ENCODE measurements at places on chromosomes 7 and 10. TPM values are rescaled to one million over a fixed set of nuclear protein-coding genes. Genes with fewer than 3 reads are reported as not detected.

The DENND11 gene
- 29.9 TPM for total RNA-seq

DNA sequence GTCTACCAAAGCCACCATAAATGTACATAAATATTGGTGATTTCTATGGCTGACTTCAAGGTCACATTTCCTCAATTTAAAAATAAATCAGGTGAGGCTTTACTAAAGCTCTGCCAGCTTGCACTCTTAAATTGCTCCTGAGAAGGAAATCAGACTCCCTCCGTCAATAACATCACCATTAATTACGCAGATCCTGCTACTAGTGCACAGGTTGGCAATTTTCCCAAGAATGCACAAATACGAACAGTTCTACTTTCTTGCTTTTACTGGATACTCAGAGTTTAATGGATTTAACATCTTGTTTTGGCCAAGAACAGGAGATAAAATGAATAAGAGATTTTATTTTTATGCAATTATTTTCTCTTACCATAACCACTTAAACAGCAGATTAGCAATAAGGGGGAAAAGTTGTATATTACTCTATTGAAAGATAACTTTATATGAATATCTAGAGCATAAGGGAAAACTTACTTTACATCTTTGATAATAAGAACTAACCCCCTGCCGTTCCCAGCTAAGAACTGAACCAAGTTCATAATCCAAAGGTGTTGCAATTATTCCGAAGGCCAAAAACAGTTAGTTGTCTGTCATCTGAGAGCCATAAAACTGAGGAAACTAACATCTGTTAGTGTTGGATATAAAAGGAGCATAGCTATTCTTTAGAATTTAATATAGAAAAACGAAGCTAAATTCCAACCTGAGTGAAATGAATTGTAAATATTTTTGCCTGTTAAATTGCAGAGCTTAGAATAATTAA lies 140.5 kb downstream of the TWIST1 start:
- H3K4me1 ChIP-seq = no peaks in the 10 kb centered on the region
- DNase-seq = no peak
- no peak overlapping the region for H3K27ac ChIP-seq
- H3K36me3 ChIP-seq = no peaks in the 10 kb centered on the region

DNA sequence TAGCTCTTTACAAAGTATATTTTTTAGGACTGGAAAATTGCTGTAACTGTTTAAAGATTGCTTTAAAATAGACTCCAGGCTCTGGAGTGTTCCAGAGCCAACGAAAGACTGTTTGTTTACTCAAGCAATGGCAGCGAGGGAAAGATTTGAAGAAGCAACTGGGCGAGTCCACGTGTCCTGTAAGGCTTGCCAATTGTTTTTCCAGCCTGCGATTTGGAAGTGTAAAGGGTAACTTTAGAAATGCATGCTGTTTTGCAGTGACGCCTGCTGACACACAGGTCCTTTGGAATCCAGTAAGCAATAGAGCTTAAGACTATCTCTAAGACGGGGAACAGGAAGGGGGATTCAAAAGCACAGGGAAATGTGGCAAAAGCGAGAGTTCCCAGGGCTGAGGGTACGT lies 55.8 kb downstream of the TACC2 start:
- H3K27ac ChIP-seq = no peak overlapping the region
- no peaks in the 10 kb centered on the region for H3K36me3 ChIP-seq
- peaks cover 24% of the 10 kb centered on the region for H3K27me3 ChIP-seq

The SPDYE11 gene
- total RNA-seq = not detected
